Coronary artery (tissue), 2 donors: ENCODE measurements at places on chromosomes 4 and X.

DNA sequence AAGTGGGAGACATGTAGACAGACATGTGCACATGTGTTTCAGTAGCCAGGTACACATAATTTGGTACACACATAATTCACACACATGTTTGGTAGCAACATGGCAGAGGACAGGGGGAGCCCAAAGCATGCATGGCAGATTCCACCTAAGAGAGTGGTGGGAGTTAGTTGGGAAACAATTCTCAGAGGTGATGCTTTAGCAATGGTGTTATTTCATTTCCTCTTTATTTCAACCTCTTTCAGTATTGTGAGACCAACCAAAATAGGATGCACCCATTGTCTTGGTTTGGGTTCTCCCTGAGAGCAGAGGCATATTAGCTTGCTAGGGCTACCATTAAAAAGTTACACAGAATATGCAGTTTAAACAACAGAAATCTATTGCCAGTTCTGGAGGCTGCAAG lies 92.2 kb upstream of the ANXA3 start:
- DNase-seq, result no peak

GRCh38 chr4:40881851-40882250 lies 132.1 kb downstream of the NSUN7 start:
- no peak for DNase-seq

GRCh38 chr4:37715889-37716402 lies 29.8 kb upstream of the RELL1 start:
- DNase-seq, result no peak

- peak; percentile 50 for DNase-seq
Observed at GRCh38 chrX:21655901-21656586, 2.1 kb downstream of the KLHL34 start.

GRCh38 chrX:46954716-46955115 lies 42.5 kb downstream of the JADE3 start:
- DNase-seq, result no peak

GRCh38 chr4:133190098-133190497 lies 41.0 kb downstream of the PCDH10 start:
- DNase-seq, result no peak

- DNase-seq, result peak; percentile 41
Observed at GRCh38 chr4:8700531-8700930, 108.0 kb downstream of the CPZ start.

DNA sequence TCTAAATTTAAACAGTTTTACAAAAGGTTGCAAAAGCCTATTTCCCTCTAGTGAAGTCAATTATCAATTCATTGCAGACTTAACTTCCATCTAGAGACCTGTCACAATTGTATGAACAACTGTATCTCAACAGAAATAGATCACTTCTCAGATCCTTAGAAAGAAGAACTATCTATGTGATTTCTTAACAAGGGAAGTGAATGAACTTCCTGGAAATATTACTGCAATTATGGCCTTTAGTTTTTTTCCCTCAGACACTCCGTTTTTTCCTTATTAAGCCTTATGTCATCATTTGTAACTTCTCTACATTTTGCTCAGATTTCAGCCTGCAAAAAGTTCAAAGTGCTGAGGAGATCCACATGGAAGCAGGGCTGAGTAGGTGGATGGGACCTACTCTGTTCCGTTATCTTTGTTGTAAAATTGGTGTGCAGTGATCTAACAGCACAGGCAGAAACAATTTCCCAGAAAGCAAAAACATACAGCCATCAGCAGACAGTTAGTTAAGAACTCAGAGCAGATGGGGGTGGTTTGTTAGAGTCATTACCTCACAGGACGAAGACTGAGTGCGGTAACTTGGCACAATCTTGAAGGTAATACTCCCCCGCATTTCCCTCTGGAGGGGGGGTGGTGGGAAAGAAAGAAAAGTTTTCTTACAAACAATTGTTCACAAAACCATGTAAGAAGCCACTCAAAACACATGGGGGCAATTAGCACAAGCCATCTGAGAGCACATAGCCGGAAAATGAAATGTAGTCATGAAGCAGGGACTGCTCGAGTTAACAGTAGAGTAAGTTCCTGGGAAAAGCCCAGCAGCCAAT lies 112.3 kb downstream of the NYX start:
- DNase-seq, result no peak

DNA sequence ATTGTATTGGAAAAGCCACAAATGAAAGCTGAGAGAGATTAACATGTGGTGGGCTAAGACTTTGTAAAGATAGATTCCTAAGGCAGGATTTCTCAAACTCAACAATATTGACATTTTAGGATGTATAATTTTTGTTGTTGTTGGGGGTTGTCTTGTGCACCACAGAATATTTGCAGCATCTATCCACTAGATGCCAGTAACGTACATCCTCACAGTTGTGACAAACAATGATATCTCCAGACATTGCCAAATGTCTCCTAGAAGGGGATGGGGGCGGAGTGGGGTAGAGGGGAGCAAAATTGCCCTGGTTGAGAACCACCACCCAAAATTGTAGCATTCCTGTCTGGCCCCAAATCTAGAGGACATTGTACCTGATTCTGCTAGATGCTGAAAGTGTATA lies 14.7 kb upstream of the CBR4 start:
- DNase-seq, result no peak

DNA sequence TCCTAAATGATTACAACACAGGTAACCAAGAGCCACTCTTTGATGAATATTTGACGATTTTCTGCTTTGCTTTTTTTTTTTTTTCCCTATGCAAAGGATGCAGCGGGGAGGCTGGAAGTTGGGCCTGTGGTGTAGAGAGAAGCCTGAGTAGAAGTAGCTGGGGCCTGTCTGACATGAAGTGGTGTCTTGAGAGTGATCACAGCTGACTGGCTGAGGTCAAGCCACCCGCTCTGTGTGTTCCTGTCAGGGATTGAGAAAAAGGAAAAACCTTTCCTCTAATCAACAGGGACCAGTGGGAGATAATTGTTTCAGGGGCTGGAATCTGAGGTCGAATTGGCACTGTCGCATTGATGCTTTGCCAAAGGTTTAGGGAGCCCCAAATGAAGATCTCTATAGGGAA lies 258.7 kb downstream of the GRIA3 start:
- DNase-seq, result no peak

GRCh38 chrX:109925656-109926055 lies 77.3 kb upstream of the TMEM164 start:
- no peak for DNase-seq

DNA sequence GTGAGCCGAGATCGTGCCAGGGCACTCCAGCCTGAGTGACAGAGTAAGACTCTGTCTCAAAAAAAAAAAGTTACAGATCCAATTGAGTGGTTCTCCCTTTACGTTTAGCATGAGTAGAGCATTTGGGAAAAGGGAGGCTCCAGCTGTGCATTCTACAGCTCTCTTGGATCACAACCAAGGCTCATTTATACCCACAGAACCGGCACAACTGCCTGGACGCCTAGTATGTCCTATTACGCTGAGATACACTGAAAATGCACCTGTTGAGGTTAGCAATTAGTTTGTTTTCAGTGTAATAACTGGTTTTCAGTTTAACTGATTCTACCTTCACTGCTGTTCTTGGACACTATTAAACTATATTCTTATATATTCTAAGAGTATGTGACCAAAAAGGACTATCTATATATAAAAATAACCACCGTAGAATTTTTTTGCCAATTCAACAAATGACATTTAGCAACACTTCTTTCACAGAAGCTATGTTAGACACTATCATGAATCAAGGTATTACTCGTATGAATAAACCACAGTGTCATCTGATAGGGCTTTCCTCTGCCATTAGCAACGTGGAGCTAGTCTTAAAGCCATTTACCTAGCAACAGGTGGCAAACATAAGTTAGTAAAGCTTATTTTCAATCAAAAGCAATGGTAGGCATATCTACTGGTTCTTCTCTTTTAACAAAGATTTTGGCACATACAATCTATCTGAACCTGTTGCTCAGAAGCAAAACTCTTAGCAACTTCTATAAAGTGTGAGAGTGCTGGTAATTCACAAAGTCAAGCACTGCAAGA lies 3.6 kb downstream of the OTUD4 start:
- no peak for DNase-seq

- DNase-seq, result no peak
Observed at GRCh38 chr4:6023731-6024130, 5.5 kb upstream of the C4orf50 start.

- DNase-seq, result no peak
Observed at GRCh38 chrX:50920132-50920531, 9.6 kb downstream of the BMP15 start.

GRCh38 chr4:10803713-10804343 lies 119.3 kb upstream of the CLNK start:
- DNase-seq, result no peak
